ENCODE measurements at places on chromosomes 2 and 18.

DNA sequence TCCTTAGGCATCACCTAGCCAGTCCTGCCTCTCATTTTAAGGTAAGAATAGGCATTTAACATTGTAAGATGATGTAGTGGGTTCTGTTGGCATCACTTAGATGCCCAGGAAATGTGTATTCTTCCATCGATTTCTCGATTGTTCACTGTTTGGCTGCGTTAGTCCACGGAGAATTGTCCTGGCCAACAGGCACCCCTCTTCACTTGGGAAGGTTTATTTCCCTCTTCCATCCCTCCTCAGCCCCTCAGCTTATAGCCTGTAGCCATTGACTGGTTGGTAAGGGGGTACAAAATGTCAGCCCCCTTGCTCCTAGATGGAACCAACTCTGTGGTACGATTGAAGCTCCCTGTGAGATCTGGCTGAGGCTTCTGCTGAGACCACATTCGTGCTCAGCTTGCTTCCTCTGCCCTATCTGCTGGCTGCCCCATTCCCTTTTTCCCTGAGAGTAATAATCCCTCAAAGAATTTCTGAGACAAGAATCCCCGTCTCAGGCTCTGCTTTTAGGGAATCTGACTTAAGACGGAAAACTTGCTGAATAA, 43.4 kb downstream of the PLEKHA3 start:
- no peak for DNase-seq

DNA sequence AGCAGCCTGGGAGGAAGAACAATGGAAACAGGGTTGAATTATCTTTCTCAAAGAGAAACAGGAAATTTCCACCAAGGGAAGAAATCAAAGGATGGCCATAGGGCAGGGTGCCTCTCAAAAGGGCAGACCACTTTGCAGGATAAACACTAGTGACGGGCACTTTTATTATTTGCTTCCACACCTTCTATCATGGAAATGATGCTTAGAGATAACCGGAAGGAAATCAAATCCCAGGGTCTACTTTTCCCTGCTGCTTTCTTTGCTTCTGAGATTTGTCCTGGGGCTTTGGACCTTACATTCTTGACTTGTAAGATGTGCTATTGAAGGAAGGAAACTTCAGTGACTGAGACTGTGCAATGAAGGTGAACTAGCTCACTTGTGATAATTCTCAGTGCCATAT, 1.1 kb upstream of the SCN9A start:
- DNase-seq: no peak

- no peak for DNase-seq
Measured at GRCh38 chr2:68041704-68042245, 21.0 kb downstream of the C1D start.

DNA sequence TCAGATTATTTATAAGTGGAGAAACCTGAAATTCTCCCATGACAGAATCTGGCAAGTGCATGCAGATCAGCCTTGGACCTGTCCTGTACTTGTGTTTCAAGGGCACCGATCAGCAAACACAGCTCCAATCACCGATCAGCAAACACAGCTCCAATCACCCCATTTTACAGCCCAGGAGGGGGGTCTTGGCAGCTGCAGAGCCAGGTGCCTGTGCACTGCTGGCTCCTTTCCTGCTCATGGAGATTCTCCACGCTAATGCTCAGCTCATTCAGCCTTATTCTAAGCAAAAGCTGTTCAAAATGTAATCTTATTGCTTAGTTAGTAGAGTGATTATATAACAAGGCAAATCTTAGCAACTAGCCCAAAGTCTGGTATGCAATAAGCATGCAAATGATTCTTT, 623.1 kb upstream of the HS6ST1 start:
- no peak for DNase-seq

DNA sequence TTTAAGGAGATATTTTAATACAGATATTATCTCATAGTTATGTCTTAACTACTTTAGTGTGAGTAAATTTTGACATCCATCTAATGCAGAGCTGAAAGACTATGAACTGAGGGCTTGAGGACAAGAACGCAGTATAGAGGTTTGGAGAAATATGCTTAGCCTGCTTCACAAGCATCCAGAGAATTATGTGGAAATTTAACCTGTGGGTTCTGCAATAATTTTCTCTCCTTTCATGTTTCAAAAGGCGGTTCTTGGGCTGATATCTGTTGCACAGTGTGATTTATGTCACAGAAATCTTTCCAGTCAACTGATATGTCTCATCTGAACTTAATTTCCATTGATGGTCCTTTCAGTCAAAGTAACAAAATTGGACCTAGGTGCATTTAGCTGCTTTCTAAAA, 371.9 kb upstream of the VRK2 start:
- DNase-seq: no peak

DNA sequence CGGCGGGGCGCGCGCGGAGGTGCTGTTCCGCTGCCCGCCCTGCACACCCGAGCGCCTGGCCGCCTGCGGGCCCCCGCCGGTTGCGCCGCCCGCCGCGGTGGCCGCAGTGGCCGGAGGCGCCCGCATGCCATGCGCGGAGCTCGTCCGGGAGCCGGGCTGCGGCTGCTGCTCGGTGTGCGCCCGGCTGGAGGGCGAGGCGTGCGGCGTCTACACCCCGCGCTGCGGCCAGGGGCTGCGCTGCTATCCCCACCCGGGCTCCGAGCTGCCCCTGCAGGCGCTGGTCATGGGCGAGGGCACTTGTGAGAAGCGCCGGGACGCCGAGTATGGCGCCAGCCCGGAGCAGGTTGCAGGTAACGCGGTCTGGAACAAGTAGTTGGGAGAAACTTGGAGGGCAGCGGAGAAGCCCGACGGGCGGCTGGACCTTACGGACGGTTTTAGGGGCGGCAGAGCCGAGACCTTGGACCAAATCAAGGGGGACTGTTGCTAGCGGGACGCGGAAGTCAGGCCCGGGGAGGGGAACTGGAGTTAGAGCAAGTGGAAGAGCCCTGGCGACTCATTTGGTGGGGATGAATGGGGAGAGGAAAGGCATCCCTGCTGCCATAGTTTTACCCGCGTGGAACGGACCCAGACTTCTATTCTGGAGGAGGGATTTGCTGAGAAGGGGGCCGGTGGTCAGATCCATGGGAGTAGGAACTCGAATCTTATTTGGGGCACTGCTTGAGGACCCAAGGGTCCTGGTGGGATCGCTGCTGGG, 573 bp downstream of the IGFBP2 start:
- no peak for DNase-seq

- DNase-seq: no peak
Measured at GRCh38 chr2:5264361-5264760, 427.8 kb upstream of the SOX11 start.

- no peak for DNase-seq
Measured at GRCh38 chr18:63444580-63444979, 22.3 kb upstream of the VPS4B start.

GRCh38 chr2:107502539-107502938, 324.2 kb upstream of the RGPD4 start:
- no peak for DNase-seq

- DNase-seq: no peak
Measured at GRCh38 chr2:207184348-207184747, 18.6 kb upstream of the KLF7 start.

- no peak for DNase-seq
Measured at GRCh38 chr2:113791697-113792590, 35.5 kb upstream of the SLC35F5 start.

Data from activated naive CD4-positive, alpha-beta T cell (primary cell).